ENCODE measurements at places on chromosomes 11 and 22.

- H3K27me3 ChIP-seq, result no peaks in the 10 kb centered on the region
- no peak overlapping the region for H3K4me3 ChIP-seq
- no peak for DNase-seq
Measured at GRCh38 chr22:19139001-19139356, 5.5 kb downstream of the ESS2 start.

- H3K4me3 ChIP-seq, result no peak overlapping the region
- no peaks in the 10 kb centered on the region for H3K27me3 ChIP-seq
- no peak overlapping the region for H3K27ac ChIP-seq
Measured at GRCh38 chr22:24107661-24108060, 73.6 kb upstream of the SUSD2 start.

DNA sequence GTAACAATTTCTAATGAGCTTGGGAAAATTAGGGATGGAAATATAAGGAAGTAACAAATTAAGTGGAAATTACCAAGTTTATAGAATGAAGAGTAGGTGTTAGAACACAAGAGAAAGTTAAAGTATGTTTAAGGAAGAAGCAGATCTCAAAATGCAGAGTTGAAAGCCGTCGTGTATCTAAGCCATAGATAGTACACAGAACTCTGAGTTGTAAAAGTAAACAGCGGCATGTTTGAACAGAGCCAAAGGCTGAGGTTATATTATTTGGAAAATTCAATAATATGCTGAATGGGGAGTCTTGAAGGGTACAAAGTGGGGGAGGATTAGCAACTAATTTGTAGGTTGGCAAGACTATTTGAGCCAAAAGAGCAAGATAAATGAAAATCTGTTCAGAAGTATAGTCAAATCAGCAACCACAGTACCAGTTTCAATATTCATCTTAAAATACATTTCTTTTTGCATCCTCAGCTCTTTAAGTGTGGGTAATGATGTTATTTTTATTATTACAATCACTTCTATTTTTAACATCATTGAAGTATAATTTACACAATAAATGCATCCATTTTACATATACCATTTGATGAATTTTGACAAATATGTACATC, 594.8 kb upstream of the ANO3 start:
- H3K4me3 ChIP-seq, result no peak overlapping the region
- no peaks in the 10 kb centered on the region for H3K36me3 ChIP-seq
- no peak for DNase-seq
- H3K27me3 ChIP-seq, result no peaks in the 10 kb centered on the region

GRCh38 chr11:68855205-68855981, 13.7 kb upstream of the CPT1A start:
- no peak overlapping the region for H3K4me3 ChIP-seq
- H3K36me3 ChIP-seq, result no peaks in the 10 kb centered on the region
- no peak for DNase-seq

DNA sequence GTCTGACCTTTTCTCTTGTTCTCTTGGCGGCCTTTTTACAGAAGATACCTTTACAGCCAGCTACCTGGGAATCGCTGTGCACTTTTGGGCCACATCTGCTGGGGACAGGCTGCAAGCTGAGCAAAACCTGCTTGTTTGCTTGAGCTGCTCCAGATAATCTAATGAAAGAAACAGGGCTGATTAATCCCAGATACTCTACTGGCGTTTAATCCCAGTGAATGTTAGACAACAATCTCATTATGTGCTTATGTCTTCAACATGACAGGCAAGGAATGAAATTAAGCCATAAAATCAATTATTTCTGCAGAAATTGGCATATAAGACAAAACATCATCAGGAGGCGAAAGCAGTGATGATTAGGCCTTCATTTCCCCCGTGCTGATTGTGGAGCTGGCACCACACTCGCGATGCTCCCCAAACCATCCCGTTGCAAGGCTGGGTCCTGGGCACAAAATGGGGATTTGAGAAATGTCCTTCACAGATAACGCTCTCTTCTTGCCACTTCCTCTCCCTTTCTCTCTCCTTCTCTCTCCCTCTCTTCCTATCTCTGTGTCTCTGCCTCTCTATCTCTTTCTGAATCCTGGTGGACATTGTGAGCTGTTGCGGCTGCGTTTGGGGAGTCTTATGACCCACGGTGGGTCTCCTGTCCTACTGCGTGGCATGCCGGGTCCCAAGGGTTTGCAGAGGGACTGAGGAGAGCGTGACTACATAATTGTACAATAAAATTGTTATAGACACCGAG, 1053.8 kb downstream of the TBC1D22A start:
- H3K27me3 ChIP-seq, result no peaks in the 10 kb centered on the region
- H3K27ac ChIP-seq, result no peak overlapping the region
- no peaks in the 10 kb centered on the region for H3K36me3 ChIP-seq
- no peak for DNase-seq

GRCh38 chr11:116511684-116512083, 261.1 kb downstream of the BUD13 start:
- H3K27me3 ChIP-seq, result peaks cover 19% of the 10 kb centered on the region
- no peaks in the 10 kb centered on the region for H3K4me1 ChIP-seq
- no peak for DNase-seq
- H3K4me3 ChIP-seq, result no peak overlapping the region
- no peaks in the 10 kb centered on the region for H3K36me3 ChIP-seq
- H3K27ac ChIP-seq, result no peak overlapping the region

- no peak for DNase-seq
- H3K27me3 ChIP-seq, result no peaks in the 10 kb centered on the region
- H3K4me3 ChIP-seq, result no peak overlapping the region
- no peak overlapping the region for H3K27ac ChIP-seq
Measured at GRCh38 chr11:18668131-18668530, 30.4 kb upstream of the TMEM86A start.

DNA sequence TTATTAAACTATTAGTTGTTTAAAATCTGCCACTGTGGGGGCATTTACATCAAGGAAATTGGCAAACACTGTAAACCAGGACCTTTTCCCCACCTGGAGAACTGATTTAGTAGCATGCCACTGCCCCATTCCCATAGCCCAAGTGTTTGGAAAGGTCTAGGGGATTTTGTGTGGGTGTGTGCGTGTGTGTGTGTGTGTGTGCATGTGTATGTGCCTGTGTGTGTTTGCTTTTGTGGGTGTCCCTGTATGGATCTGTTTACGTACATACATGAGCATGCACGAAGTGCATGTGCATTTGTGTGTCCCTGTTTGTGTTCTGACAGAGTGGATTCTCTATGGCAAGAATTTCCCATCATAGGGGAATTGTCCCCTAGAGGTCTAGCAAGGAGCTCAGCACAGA, 62.7 kb upstream of the LMO1 start:
- H3K27ac ChIP-seq, result no peak overlapping the region
- no peak overlapping the region for H3K4me3 ChIP-seq
- no peak for DNase-seq
- no peaks in the 10 kb centered on the region for H3K27me3 ChIP-seq
- no peaks in the 10 kb centered on the region for H3K36me3 ChIP-seq

- no peaks in the 10 kb centered on the region for H3K36me3 ChIP-seq
- DNase-seq, result no peak
- H3K4me1 ChIP-seq, result no peaks in the 10 kb centered on the region
- H3K4me3 ChIP-seq, result no peak overlapping the region
- peaks cover 34% of the 10 kb centered on the region for H3K27me3 ChIP-seq
- H3K27ac ChIP-seq, result no peak overlapping the region
Measured at GRCh38 chr11:44319170-44319551, 9.2 kb upstream of the ALX4 start.

- no peaks in the 10 kb centered on the region for H3K4me1 ChIP-seq
- no peak overlapping the region for H3K4me3 ChIP-seq
- no peaks in the 10 kb centered on the region for H3K27me3 ChIP-seq
- H3K27ac ChIP-seq, result no peak overlapping the region
Measured at GRCh38 chr22:47371263-47372090, 609.0 kb downstream of the TBC1D22A start.

DNA sequence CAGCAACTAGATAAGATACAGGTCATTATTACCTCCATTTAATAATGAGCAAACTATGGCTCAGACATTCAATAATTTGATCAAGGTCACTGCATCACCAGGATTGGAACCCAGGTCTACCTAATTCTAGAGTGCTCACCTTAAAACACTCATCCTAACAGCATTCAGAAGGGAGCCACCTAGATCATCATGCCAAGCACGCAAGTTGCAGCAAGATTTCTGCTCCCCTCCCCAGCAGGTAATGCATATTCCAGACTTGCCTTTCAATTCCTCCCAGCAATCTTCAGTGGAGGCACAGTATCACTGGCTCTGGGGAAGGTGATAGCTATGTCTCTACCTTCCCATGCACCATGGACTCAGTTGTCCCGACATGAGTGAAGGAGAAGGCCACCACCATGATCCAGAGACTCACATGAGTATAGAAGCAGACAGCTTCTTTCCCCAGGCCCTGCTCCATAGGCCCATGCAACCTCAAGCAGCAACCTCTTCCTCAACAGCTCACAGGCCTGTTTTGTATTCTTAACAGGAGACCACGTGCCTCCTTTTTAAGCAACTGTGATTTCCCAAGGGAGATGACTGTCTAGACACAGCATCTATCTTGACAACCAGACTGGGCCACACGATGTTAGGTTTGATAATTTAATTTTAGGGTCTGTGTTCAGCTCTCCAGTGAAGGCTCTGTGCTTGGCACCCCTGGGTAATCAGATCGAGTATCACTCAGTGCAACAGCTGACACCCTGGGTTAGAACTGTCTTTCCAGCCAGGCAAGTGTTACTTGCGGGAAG, 36.4 kb downstream of the RAB30 start:
- no peaks in the 10 kb centered on the region for H3K36me3 ChIP-seq
- no peak overlapping the region for H3K27ac ChIP-seq
- DNase-seq, result no peak
- H3K4me3 ChIP-seq, result no peak overlapping the region

DNA sequence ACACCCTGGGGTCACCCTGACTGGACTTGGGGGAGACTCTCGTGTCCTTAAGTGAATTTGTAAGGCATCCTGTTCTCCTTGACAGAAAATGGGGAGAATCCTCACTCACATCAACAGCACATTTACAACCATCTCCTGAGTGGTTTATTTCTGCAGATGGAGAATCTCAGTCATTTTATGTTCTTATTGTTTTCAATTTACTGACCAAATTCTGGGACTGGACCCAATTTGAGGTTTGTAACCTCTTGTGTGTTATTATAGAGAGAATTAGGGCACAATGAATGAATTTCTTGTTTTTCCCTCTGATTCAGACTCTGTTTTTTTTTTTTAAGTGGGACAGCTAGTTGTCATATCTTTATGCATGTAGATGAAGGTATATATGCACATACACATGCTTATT, 104.9 kb downstream of the ADAMTS15 start:
- H3K36me3 ChIP-seq, result no peaks in the 10 kb centered on the region
- H3K27ac ChIP-seq, result no peak overlapping the region
- H3K4me1 ChIP-seq, result no peaks in the 10 kb centered on the region
- peaks cover 30% of the 10 kb centered on the region for H3K27me3 ChIP-seq

- H3K4me3 ChIP-seq, result no peak overlapping the region
- no peak for DNase-seq
- H3K4me1 ChIP-seq, result peaks cover 3% of the 10 kb centered on the region
- H3K27me3 ChIP-seq, result peaks cover 23% of the 10 kb centered on the region
- no peak overlapping the region for H3K27ac ChIP-seq
Measured at GRCh38 chr11:111539426-111540113, 950 bp upstream of the LAYN start.

DNA sequence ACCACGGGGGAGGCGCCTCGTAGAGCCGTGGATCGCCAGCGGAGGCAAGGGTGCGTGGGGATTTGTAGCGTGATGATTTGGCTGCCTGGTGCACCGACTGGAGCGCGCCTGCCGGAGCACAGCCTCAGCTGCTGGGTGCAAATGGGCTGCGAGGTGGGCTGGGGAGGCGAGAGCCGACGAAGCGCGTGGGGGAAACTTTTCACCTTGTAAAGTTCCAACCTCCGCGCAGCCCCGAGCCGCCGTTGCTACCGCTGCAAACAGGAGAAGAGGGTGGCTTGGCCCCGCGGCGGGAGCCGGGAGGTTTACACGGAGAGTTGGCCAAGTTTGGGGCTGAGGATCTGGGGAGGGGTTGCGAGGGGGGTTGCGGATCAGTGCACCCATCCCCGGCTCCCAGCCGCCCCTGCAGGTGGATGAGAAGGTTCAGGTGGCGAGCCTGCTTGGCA, 528 bp downstream of the FAT3 start:
- H3K36me3 ChIP-seq, result no peaks in the 10 kb centered on the region
- no peak overlapping the region for H3K4me3 ChIP-seq
- no peaks in the 10 kb centered on the region for H3K27me3 ChIP-seq
- no peaks in the 10 kb centered on the region for H3K4me1 ChIP-seq

All from DND-41 (cell line).